ENCODE measurements at places on chromosomes 4 and X.

DNA sequence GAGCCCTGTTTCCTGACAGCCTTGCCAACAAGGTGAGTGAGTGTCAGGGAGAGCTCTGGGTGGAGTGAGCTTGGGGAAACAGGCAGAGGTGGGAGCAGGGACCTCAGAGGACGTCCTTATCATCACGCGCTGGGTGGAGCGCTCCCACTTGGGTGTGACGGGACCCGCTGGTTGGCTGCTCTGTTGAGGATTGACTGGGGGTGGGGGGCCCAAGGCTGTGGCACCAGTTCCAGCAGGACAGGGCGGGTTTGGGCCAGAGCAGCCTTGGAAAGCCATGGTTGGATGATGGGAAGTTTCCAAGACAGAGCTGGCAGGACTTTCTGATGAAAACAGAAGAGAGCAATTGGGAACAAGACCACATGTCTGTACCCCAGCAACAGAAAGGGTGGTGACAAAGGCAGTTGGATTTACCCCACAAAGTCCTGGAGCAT, 3.0 kb upstream of the PCGF3 start:
- no peak for DNase-seq

GRCh38 chr4:22187203-22187820, 238.7 kb upstream of the KCNIP4 start:
- no peak for DNase-seq

DNA sequence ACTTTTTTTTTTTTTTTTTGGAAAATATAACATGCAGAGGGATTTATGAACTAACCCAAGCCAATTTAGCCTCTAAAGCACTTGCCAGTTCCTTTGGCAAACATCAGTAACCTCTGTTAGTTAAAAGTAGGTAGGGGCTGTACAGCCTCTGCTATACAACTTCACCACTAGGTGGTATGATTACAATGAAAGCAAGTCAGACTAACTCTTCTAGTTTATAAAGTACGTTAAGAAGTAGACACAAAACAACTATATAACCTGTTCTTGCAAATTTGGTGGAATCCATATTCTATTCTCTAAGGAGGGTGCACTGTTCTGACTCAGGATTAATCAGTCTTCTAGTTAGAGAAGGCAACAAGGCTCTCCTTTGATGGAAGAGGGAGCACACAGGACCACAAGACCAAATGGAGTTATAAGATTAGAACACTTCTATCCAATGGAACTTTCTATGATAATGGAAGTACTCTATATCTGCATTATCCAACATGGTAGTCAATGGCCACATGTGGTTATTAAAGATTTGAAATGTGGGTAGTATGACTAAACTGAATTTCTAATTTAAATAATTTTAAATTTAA, 12.8 kb downstream of the AIMP1 start:
- DNase-seq, result no peak

GRCh38 chrX:153625271-153626024, 21.6 kb upstream of the DUSP9 start:
- DNase-seq, result no peak

DNA sequence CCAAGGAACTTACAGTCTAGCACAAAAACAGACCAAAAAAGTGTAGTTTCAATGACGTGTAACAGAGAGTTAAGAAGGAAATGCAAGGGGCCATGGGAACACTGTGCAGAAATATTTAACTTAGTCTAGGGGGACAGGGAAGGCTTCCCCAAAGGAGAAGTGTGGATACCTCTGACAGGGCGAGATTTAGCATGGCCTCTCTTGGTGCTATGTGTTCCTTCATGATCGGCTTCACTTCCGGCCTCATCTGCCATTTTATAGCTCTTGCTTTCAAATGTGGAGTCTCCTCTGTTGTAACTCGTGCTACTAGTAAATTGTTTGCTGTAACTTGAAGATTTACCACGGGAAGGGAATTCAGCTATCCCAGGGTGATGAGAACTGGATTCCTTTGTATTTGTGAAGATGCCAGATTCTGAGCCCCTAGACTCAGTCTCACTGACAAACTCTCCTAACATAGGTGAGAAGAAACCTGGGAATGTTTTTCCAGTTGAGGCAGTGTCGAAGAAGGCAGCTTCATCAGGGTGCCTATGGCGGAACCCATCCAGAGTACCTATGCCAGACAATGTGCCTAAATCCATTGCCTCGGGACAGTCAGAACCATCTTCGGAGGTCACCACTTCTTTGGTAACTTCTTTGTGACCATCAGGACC, 5.0 kb downstream of the FGA start:
- DNase-seq, result no peak

DNA sequence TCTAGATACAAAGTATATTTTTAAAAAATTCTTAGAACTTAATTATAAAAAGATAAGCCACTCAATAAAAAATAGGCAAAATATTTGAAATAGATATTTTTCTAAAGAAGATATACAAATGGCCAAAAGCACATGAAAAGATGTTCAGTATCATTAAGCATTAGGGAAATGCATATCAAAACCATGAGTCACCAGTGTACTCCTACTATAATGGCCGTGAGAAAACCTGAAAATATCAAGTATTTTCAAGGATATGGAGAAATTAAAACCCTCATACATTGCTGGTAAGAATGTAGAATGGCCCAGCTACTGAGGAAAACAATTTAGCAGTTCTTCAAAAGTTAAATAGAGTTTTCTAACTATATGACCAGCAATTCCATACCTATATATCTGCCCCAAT, 337.9 kb downstream of the CAMK2D start:
- DNase-seq, result no peak

- DNase-seq, result no peak
Measured at GRCh38 chrX:20267931-20268701, 1.4 kb upstream of the RPS6KA3 start.

- DNase-seq, result no peak
Measured at GRCh38 chr4:33873791-33874190, 2370.5 kb downstream of the ARAP2 start.

- DNase-seq, result no peak
Measured at GRCh38 chrX:46543441-46543840, 1.8 kb downstream of the ZNF674 start.

DNA sequence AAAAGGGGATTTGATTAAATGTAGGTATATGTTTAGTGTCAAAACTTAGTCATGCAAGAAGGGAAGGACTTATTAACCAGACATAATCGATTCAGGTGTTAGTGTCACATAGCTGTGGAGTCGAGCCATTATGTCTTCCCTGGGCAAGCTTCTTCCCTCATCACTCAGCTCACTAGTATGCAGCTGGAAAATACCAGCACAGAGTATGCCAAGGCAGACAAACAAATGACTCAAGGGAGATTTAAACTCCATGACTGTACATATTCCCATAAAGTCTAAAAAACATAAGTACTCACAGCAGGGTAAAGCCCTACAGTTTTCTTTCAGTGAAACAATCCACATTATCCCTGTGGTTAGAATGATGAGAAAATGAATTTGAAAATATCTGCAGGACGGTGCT, 304.5 kb downstream of the CBLL2 start:
- peak; percentile 13 for DNase-seq

- DNase-seq, result no peak
Measured at GRCh38 chr4:178395798-178396197, 953.6 kb upstream of the AGA start.

GRCh38 chr4:59037812-59038211, 1927.6 kb upstream of the IGFBP7 start:
- DNase-seq, result no peak

DNA sequence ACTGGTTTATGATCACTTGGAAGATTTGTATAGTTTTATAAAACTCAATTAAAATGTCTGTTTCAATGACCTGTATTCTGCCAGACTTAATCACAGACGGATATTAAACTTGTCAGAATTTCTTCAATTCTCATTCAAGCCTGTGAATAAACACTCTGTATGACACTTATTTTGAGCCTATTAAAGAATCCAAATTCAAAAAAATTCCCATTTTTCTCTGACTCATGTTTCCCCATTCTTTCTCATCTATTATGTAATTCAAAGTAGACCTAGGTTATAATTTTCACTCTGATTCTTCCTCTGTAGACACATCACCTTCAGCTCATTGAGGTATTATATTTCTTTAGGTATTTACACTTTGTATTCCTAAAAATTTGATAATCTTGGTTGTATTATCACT, 166.1 kb downstream of the TMA16 start:
- no peak for DNase-seq

- DNase-seq, result no peak
Measured at GRCh38 chr4:185099024-185099682, 43.9 kb upstream of the SLC25A4 start.

GRCh38 chr4:67659065-67659464, 41.9 kb downstream of the UBA6 start:
- no peak for DNase-seq

DNA sequence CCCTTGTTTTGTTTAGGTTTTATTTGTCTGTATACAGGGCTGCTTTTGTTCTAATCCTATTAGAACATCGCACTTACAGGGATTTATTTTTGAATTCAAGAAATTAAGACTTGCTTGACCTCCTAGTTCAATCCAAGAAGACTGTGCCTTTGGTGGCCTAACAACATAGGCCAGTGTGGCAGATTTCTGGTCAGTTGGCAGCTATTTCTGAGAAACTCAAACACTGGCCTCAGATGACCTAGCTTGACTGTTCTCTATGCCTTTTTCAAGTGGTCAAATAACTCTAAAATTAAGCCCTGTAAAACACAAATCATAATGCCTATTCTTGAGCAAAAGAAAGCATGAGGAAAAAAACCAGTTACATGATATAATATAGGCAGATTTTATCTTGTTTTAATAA, 89.3 kb upstream of the GPR34 start:
- DNase-seq, result no peak

DNA sequence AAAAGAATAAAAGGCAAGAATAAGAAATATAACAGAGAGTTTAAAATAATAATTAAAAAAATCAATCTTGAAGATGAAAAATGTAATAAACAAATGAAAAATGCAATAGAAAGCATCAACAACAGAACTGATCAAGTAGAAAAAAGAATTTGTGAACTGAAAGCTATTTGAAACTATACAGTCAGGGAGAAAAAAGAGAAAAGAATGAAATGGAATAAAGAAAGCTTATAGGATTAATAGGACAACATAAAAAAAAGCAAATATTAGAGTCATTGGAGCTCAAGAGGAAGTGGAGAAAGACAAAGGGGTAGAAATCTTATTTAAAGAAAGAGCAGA, 126.8 kb upstream of the RPL34 start:
- DNase-seq, result no peak

DNA sequence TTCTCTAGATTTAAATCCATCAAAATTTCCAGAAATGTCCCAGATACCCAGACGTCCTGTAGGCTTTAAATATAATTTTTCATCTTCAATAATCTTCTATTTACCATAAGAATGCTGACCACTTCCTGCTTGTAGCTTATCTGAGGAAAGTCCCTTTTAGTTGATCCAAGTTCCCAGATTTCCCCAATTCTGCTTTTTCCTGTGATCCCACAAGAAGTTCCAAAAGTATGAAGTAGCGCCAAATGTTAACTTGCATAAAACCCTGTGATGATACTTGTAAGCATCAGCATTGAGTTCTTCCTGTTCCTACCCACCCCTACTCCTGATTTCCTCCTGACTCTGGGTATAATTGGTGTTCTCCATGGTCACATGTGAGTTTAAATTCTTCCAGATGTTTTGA, 10.6 kb upstream of the TLR8 start:
- DNase-seq, result no peak

DNA sequence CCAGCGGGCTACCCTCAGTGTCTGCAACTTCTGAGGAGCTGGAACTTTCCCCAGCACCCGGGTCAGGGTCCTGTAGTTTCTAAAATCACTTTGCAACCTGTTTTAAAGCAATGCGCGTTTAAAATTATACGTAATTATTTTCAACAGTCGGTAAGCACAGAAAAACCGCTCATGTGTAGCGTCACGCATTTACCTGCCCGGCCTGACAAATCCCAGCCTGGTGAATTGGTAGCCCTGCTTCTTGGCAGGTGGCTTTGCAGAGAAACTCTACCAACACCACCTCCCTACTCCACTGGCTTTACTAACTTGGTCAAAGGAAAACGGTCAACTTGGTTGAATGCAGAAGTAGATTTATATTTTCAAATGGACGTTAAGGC, 640 bp downstream of the BANK1 start:
- no peak for DNase-seq

DNA sequence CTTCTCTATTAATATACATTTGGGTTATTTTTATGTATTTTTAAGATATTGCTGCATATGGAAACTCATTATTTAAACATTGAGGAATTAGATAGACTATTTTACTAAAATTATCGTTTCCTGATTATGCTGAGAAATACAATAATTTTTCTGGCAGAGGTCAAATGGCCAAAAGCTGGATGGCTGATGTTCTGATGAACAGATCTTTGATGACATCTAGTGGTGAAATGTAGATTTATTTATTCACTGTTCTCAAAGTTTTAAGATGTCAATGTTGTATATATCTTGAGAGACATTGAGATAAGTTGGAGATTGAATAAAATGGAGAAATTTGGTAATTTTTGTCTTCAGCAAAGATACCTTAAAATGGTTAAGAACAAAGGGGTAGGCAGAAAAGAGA, 96.2 kb downstream of the UGT8 start:
- peak; percentile 6 for DNase-seq

DNA sequence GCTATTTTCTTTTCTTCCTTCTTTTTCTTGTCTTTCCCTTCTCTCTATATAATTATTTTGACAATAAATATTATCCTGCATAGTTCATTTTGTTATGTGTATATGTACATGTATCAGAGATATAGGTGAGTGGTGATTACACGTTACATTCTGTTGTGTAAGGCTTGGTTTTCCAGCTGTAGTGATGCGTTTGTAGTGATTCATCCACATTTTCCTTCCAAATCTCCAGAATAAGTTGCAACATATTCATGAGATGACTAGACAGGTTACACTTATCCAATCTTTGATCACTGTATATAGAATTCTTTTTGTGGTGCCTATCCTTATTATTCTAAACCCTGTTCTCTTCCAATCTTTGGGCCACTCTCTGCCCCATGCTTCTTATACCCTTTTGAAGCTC, 540.2 kb downstream of the GBA3 start:
- DNase-seq, result no peak

GRCh38 chrX:135509885-135510284, 10.6 kb upstream of the INTS6L start:
- DNase-seq, result no peak

DNA sequence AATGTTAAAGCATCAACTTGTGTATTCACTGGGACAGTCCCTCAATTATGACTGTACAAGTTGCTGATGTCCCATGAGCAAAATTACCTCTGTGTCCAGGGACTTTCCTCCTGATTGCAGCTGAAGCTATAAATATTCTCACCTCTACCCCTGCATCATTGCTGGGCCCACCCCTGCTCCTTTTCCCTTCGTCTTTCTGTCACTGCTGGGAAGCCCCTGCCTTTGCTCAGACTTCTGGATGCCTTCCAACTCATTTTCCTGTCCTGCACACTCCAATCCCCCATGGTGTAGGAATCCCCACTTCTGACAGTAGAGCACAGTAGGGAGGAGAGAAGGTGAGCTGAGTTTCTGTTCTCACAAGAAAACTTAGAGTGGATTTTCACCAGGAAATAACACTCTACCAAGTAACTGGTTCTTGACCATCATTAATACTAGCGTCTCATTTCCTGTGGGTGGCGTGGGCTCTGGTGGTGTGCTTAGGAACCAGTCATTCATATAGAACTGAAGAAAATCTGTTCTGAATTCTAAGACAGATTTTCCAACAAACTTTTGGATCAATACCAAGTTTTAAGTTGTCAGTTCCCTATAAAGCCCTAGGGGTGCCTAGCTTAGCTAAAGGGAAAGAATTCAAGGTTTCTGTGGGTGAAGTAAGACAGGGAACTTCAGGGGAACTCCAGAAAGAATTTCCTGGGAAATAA, 136.2 kb upstream of the MED14 start:
- no peak for DNase-seq

GRCh38 chr4:158814207-158814606, 45.4 kb downstream of the FNIP2 start:
- DNase-seq, result no peak

- no peak for DNase-seq
Measured at GRCh38 chr4:38292529-38292928, 332.3 kb downstream of the PTTG2 start.

GRCh38 chr4:94826206-94826605, 68.5 kb downstream of the BMPR1B start:
- no peak for DNase-seq
